ENCODE measurements at places on chromosomes 12 and 14.

- DNase-seq = no peak
- H3K27ac ChIP-seq = no peak overlapping the region
- 0 out of 2 replicates have a peak, but pooled peaks cover 5% of the 10 kb centered on the region for H3K4me1 ChIP-seq
- no peaks in the 10 kb centered on the region for H3K36me3 ChIP-seq
Observed at GRCh38 chr14:92459950-92460421, 53.6 kb upstream of the RIN3 start.

DNA sequence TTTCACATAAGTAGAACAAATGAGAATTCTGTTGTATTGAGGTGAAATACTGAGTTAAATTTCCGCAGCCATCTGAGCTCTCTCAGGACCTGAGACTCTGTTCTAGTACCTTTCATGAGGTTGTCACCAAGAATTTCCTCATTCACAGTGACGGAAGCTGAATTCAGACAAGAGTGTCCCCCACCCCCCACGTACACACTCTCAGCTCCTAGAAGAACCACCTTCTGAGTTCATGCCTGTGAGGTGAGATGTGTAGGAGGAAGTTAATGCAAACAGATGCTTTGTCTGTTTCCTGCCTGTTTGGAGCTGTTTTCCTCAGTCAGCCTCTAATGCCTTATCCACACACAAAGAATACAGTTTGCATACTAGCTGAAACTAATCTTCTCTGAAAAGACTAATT is 18.2 kb downstream of the BICDL1 start:
- DNase-seq = no peak
- H3K4me3 ChIP-seq = no peak overlapping the region
- H3K27me3 ChIP-seq = no peaks in the 10 kb centered on the region
- no peak overlapping the region for H3K27ac ChIP-seq

GRCh38 chr12:23028158-23028802 is 403.3 kb downstream of the ETNK1 start:
- H3K27ac ChIP-seq = no peak overlapping the region
- H3K27me3 ChIP-seq = no peaks in the 10 kb centered on the region
- H3K4me1 ChIP-seq = no peaks in the 10 kb centered on the region
- DNase-seq = no peak
- H3K4me3 ChIP-seq = no peak overlapping the region

- no peak for DNase-seq
- no peaks in the 10 kb centered on the region for H3K27me3 ChIP-seq
- H3K4me3 ChIP-seq = no peak overlapping the region
- H3K27ac ChIP-seq = no peak overlapping the region
- H3K36me3 ChIP-seq = no peaks in the 10 kb centered on the region
- H3K4me1 ChIP-seq = no peaks in the 10 kb centered on the region
Observed at GRCh38 chr14:79568594-79568993, 642.7 kb downstream of the DIO2 start.

Data from HepG2 (cell line).